ENCODE measurements at places on chromosomes 12 and 14.

GRCh38 chr12:88951860-88952561, 371.7 kb upstream of the KITLG start:
- DNase-seq: no peak

DNA sequence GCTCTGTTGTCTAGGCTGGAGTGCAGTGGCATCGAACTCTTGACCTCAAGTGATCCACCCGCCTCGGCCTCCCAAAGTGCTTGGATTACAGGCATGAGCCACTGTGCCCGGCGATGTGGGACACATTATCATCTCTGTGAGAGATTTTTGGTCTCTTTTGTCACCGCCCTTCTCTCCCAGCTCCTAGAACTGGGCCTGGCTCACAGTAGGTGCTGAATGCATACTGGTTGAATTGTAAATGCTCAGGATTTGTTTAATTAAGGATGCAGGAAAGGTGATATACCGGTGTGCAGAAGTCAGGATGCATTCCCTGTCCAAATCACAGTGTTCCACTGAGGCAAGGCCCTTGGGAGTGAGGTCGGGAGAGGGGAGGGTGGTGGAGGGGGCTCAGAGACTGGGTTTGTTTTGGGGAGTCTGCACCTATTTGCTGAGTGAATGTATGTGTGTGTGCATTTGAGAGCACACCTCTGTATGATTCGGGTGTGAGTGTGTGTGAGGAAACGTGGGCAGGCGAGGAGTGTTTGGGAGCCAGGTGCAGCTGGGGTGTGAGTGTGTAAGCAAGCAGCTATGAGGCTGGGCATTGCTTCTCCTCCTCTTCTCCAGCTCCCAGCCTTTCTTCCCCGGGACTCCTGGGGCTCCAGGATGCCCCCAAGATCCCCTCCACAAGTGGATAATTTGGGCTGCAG, 1.0 kb upstream of the KRT18 start:
- no peak for DNase-seq

GRCh38 chr12:29269706-29270408, 111.1 kb downstream of the ERGIC2 start:
- no peak for DNase-seq

GRCh38 chr12:114655934-114656749, 27.8 kb downstream of the TBX3 start:
- DNase-seq: no peak

- DNase-seq: no peak
Observed at GRCh38 chr12:53200107-53200457, 7.0 kb downstream of the ITGB7 start.

DNA sequence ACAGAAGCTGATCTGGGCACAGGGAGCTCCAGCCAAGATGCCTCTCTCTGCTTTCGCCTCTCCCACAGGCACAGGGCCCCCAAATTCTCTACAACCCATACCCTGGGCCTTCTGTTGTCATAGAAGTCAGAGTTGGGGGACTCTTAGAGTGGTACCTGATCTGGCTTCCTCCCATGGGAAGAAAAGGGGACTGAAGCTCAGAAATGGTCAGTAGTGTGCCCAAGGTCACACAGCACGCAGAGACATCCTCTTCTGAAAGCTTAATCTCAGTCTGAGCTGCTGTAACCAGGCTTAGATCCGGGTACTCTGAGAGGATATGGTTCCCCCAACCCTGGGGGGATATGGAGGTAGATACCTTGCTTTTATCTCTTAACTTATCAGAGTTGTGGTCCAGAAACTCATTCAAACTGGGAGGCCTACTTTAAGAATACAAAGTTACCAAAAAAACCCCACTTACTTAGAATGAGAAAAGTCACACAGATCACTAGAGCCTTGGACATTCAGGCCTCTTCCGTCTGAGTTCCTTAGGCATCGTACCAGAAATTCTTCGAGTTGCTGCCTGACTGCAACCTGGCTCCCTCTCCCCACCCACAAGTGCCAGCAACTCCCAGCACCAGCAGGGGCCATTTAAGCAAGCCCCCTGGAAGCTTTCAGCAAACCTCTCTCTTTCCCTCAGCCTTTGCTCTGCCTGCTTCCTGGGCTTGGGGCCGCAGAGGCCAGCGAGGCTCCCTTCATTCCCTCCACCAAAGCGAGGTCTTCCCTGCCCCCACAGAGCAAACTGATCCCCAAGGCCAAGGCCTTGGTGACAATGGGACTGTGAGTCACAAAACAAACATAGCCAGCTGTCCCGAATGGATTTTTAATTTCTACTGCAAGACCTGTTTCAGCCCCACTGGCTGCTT, 13.9 kb downstream of the KRT7 start:
- no peak for DNase-seq

DNA sequence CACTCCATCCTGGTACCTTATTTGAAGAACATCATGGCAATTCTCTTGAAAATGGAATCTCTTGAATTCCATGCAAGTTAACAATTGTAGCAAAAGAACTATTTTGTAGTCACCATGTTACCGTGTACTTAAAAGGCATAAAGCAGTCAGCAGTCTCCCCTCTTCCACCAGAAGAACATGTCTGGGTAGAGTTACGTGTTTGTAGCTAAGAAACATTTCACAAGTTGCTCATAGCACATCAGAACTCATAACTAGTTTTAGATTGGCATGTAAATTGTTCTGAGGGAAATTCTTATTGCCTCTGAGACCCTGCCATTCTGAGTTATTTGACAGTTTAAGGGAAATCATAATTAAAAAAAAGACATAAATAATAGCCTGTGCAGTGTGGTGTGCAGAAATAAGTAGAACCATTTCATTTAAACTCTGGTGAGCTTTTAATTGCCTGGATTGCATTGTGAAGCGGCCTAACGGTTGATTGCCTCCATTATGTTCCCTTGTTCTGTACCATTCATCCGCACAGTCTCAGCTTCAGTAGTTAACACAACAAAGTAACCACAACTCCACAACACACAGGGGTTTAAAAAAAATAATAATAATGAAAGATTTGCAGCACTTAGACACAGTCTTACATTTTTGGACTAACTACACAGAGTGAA, 2.6 kb downstream of the LMO3 start:
- no peak for DNase-seq

DNA sequence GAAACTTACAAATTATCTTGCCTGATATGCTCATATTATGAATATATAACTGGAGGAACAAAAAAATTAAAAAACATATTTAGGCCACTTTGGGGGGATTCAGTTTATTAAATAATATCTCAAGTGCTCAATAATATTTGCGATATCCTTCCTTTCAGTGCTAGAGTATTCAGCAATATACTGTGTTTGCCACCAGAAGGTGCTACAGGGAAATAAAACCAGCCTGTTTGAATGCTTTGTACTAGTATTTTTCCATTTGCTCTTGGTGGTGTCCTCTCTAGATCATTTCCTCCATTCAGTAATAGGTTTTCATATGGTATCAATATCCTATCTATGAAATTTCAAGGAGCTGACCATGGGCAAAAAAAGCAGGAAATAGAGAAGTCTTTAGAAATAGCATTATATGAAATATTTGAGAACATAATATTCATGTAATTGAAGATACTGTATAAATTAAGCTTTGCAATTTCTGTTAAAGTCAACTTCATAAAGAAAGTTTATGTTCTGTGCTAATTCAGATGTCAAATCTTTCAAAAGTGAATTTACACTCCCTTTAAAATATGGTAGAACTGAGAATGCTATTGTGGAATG, 106.2 kb upstream of the NAV3 start:
- DNase-seq: no peak

GRCh38 chr14:61511558-61511948, 183.8 kb upstream of the HIF1A start:
- DNase-seq: no peak

- no peak for DNase-seq
Observed at GRCh38 chr12:16348435-16349130, 1.1 kb downstream of the MGST1 start.

- DNase-seq: no peak
Observed at GRCh38 chr14:104685998-104686610, 3.3 kb upstream of the INF2 start.

DNA sequence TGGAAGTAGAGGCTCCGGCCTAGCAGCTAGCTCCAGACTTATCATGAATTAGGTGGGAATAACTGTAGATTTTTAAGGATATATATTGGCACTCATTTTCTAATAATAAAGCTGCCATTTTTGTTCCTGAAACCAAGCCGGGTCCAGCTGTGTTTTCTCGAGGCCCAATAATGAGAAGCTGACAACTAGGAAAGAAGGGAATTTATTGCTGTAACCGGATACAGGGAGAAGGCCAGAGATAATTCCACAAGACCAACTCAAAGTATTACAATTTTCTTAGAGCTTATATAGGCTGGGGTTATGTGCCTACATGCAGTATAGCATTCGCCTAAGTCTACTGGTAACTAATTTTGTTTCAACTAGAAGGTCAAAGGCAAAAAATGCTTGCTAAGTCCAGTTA, 122.3 kb upstream of the FBXO33 start:
- no peak for DNase-seq

DNA sequence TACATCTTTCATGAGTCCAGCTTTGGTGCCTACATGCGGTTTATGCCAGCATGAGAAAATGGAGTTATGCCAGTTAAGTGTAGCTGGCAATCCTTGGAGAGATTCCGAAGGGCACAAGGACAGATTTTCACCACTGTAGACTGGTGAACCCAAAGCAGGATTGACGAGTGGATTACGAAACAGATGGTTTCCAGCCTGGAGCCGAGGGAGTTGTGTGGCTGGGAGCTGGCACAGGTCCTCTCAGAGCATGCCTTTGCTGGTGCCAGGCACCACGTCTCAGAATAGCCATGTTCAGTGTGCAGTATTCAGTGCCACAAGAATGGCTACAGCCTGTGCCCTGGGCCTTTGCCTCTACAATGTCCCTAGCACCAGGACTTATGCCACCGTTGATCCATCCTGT, 13.2 kb downstream of the KCNH3 start:
- DNase-seq: no peak

DNA sequence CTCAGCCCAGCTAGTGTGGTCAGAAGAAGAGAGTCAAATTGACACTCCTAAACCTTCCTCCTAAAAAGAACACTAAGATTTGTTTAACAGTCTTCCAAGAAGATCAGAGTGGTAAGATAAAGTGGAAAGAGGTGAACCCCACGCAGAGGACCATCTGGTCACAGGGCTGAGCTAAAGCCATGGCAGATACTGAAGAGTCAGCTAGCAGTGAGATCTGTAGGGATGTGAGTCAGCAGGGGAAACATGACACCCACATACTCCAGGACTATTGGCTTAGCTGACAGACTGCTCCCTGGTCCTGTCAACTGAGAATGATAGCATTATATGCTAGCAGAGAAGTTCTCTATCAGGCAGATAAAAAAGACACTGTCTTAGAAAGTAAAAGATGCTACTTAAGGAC, 269.4 kb upstream of the ALG10 start:
- DNase-seq: no peak

DNA sequence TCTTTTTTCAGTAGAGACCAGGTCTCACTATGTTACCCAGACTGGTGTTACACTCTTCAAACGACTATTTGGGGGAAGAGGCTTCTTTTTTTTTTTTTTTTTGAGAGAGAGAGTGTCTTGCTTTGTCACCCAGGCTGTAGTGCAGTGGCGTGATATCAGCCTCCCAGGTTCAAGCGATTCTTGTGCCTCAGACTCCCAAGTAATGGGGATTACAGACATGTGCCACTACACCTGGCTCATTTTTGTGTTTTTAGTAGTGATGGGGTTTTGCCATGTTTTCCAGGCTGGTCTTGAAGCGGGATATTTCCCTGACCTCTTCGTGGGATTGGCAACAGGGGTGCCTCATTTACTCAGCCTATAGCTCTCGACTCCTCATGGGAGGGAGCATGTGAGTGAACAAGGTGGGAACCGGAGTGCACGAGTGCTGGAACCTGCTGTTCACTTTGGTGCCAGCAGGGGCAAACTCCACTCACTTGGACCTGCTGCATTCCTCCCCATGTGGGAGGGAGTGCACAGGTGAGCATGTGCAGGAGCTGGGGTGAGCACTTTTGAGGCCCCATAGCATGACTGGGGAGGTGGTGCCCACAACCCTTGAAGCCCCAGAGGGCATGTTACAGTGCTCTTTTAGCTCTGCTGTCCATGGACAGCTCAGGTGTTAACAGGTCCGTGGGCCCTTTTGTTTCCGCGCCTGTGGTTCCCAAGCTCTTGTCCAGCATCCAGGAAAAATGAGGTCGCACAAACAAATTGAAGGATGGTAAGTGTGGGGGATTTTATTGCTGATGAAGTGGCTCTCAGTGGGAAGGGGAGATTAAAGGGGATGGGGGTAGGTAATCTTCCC, 79.1 kb upstream of the HECTD1 start:
- DNase-seq: no peak

Data from effector memory CD8-positive, alpha-beta T cell (primary cell).